SK-N-SH (cell line): ENCODE measurements at places on chromosomes 4 and X. TPM values are rescaled to one million over a fixed set of nuclear protein-coding genes. Genes with fewer than 3 reads are reported as not detected.

- DNase-seq, result no peak
Measured at GRCh38 chr4:28436191-28437080, 1575.8 kb downstream of the STIM2 start.

GRCh38 chr4:39697740-39698423 is at the start of gene UBE2K:
UBE2K (plus strand) TSS chr4:39698136; CDS start chr4:39698328, 192 bp downstream.
- peak; percentile 97 for DNase-seq

- DNase-seq, result no peak
Measured at GRCh38 chr4:4506961-4507360, 34.9 kb downstream of the STX18 start.

- DNase-seq, result no peak
Measured at GRCh38 chr4:8414377-8414776, 26.1 kb downstream of the ACOX3 start.

The MAGEE1 gene
- polyA plus RNA-seq, result 0.57 and 1.8 TPM in 2 replicates

The GRIA3 gene
- 0.15 and 0.31 TPM in 2 replicates for polyA plus RNA-seq

The FDCSP gene
- not detected in 2 replicates for polyA plus RNA-seq

DNA sequence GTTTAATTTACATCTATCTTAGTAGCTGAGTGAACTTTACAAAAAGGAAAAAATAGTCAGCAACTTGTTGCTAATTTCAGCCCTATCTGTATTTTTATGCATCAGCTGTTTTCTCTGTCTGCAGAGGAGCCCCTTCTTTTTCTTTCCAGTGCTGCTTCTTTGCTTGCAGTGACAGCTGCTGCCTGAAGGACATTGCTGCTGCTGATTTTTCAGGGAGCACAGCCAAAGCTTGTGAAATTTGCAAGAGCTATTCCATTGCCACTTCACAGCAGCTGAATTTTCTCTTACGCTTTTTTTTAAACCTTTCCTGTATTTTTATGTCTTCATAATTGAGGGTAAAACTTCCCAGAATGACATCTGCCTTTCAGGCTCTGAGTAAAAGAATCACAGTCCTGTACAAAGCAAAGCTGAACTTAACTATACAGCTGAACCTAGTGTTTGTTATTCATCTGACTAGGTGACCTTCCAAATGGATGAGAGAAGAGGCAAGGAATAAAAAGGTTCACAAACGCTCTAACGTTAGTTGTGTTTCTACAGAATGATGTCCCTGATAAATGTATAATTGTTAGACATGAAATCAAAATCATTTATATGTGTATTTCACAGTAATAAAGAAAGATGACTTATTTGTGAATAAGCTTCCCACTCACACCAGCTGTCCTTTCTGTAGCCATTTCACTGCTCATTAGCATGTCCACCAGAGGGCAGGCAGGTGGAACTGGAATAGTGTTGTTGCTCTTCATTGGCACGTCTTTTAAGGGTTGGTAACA is 541.4 kb downstream of the ADGRL3 start:
- DNase-seq, result peak; percentile 33

GRCh38 chr4:69860521-69861298 is 765 bp upstream of the SULT1E1 start:
- DNase-seq, result no peak
